ENCODE measurements at places on chromosomes 12 and 14.

DNA sequence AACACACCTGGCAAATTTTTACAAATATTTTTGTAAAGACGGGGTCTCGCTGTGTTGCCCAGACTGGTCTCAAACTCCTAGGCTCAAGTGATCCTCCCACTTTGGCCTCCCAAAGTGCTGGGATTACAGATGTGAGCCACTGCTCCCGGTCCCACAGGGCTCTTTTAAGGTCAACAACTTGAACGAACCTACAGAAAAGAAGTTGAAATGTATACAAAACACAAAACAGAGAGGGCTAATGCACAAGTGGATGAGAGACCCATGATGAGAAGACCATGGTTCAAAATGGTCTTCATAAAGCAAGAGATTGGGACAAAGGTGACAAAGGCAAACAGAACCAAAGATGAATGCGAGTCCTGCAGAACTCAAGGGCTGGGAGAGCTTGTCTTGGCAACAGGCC is 91.4 kb downstream of the CALM1 start:
- no peak for DNase-seq

- DNase-seq: no peak
Measured at GRCh38 chr14:99601361-99601831, 2.6 kb downstream of the CCDC85C start.

GRCh38 chr12:116453631-116454030 is 105.5 kb upstream of the MAP1LC3B2 start:
- DNase-seq: no peak

DNA sequence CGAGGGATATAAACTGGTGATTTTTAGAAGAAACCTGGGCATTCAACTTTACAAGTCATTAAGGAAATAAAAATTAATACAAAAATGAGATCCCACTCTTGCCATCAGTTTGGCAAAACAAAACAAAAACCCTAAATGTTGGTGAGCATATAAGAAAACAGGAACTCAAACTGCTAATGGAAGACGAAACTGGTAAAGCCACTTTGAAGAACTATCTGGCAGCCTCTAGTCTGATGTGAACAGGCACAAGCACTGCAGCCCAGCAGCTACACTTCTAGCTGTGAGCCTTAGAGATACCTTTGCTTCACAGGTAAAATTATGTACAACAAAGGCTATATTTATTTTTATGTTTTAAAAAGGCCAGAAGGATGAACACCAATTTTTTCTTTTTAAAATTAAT is 459.6 kb downstream of the ZFP36L1 start:
- DNase-seq: no peak

Data from NCI-H1092 treated with DMSO at 0.1 percent for 48 hours (cell line).